CD4-positive, alpha-beta T cell (primary cell): ENCODE measurements at places on chromosomes 5 and 9.
A peak's percentile ranks its signal among the peaks of the same experiment; 100 is the strongest.

DNA sequence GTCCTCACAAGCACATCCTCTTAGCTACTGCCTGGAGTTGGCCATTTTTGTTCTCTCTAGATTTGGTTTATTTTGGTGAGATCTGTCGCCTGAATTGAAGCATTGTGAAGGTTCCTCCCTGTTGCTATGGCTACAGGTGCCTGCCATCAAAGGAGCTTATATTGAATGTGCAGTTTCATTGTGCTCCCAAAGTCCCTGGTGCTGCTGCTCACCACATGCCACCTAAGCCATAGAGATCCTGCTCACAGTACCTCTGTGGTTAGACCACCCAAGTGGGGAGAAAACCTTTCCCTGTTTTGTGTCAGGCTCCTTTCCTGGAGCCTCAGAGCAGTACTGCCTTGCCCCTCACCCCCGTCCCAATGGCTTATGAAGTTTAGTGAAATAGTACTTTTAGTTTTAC, 383.4 kb downstream of the TMEM38B start:
- no peak for DNase-seq

DNA sequence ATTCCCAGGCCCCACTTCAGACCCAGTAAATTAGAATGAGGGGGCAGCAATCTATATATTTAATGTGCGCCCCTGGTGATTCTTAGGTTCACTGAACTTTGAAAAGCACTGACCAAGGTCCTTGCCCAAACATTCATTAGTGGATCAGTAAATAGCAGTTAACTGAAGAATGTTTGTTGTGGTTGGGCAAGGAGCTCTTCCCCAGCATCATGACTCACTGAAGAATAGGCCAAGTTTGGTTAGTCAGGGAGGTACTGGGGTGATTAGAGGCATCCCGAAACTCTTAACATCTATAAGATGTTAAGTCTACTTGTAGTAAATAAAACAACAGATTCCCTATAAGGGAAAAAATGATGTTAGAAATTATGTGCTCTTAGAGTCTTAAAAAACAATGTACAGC, 833 bp upstream of the MROH2B start:
- no peak for DNase-seq

DNA sequence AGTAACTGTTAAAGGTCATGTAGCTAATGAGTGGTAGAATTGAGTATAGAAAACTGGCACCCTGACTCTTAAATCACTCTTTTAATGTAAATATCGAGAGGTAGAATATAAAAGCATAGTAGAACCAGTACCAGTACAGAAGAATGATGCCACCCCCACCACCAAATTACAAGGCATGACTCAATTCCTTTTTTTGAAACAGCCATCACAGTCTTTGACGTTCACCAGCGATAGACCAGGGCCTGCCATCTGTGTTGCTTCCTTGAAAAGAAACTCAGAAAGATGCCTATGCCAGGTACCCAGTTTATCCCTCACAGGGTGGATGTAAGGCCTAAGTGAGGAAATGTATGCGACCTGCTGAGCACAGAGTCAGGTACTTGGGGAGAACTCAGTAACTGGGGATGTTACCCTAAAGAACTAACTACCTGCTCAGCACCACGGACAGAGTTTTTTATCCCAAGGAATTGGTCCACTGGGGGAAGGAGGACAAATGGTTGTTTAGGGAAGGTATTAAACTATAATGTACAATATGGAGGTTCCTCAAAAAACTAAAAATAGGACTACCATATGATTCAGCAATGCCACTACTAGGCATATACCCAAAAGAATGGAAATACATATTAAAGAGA, 116.5 kb downstream of the BRINP1 start:
- DNase-seq: no peak

GRCh38 chr5:149628221-149628620, 46.9 kb downstream of the ARHGEF37 start:
- DNase-seq: no peak

DNA sequence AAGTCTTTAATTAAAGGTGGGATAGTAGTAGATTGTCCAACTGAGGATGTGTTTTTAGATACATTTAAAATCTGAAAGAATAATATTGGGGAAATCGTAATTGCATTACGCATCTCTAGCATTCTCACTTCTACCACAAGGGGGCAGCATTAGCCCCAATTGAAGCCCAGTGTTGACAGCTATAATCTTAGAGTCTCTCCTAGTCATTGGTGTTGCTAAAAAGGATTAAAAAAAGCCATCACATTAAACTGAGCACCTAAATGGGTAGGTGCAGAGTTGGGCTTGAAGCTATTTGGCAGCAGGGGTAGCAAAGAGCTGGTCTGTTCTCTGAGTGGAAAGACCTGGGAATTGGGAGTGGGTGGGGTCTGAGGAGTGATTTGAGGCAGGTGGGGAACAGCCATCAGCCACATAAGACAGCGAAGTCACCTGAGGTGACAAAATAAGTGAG, 177.2 kb downstream of the OSTF1 start:
- peak; percentile 61 for DNase-seq

GRCh38 chr9:129702589-129703520, 37.4 kb downstream of the PRRX2 start:
- no peak for DNase-seq

DNA sequence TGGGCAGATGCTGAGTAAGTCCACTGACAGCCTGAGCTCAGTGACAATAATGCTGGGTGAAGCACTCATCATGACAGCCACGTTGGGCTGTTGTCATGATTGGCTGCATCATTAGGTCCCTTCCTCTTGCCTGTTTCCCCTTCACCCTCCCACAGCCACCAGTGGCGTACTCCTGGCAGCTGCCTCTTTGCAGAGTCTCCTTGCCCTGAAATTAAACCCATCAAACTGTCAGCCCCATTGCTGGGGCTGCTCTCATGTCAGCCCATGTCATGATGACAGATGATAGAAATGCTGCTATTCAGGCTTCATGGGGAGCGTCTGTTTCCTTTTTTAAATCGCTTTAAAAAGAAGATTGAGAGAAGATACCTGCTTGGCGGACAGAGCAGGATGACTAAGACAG, 327.4 kb downstream of the AGTPBP1 start:
- DNase-seq: no peak
